ENCODE measurements at places on chromosomes 2 and 18.

DNA sequence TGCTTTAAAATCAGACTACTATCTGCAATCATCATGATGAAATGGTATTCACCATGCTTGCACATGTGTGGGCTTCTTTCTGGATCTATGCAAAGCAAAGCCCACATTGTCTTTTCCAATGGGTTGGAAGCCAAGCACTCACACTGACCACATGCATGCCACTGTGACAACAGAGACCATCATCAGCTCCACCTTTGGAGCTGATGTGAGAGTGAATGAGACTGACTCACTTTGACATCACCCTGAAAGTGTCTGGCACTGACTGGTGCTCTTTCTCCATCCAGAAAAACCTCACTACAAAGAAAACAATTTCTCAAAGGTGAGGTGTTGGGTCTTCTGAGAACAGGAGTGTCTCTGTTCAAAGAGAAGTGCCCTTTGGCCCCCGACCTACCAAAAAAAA lies 4.7 kb downstream of the MYO5B start:
- no peak for DNase-seq

DNA sequence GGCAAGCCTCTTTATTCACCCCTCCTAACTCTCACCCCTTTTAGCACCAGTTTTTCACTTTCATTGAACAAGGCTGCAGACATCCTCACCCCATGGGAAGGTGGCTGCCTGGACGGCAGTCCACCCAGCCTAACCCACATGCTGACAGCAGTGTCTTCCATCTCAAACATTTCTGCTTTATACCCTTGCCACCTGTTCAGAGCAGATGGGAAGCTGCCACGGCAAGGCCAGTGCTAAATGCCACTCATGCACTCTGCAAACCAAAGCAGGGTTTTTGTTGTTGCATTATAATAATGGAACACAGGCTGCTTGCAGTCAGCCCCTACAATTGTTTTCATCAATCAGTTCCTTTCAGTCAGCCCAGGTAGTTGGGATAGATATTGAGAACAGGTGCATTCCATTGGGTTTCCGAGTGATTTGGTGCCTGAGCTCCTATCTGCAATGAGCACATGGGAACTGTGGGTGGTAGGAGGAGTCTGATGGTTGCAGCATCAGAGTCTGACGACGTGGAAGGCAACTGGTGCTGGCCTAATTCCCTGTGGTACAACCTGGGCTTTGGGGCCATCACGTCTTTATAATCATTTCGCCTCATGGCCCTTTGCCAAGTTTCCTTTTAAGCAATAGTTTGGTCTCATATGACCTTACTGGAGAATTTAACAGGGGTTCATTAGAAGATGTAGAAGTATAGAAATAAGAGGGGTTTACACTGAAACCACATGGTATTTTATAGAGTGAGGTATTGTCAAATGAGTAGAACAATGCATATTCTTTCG lies 252.5 kb upstream of the SP5 start:
- no peak for DNase-seq

DNA sequence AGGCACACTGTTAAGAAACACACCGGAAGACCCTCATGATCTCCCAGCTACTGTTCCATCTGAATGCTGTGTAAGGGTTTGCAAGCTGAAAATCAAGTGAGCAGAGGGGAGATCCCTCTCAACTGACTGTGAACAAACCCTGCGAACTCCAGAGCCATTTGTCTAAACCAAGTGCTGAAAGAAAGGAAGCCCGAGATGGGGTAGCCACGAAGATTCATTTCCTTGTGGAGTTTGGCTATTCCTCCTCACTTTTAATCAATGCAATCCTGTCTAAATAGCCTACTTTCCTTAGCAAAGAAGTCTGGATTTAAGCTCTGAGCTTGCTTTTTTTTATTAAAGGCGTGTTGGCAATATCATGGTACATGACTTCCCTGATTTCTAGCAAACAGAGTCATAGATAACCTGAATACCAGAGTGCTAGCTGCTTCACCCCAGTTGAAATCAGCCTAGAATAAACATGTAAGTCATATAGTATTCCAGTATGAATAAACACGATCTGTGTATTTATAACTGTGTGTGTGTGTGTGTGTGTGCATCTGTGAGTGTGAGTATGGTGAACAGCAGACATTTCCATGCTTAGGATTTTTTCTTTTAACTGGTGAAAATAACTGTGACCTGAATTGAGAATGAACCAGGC lies 365.2 kb downstream of the ZNF521 start:
- peak; percentile 50 for DNase-seq

GRCh38 chr2:171615069-171615468 lies 72.2 kb upstream of the DYNC1I2 start:
- DNase-seq = peak; percentile 27

DNA sequence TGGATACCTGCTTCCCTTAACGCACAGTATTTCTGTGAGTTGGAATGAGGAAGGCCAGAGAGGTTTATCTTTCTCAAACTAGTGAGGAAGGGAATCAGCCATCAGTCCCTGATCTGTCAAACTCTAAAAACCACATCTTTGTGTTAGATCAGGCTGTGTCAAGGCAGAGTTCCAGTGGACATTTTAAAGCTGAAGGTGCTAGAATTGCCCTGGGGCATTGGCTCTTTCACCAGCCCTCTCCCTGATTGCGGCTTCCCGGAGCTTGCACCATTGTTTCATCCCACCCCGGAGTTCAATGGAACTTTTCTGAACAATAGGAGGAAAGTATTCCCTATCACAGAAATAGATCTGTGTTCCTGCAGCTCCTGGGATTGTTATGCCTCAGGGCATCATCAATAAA lies 110.2 kb downstream of the RNF144A start:
- no peak for DNase-seq

GRCh38 chr2:206982360-206982955 lies 43.1 kb downstream of the CPO start:
- no peak for DNase-seq

GRCh38 chr2:144370937-144371584 lies 148.9 kb downstream of the ZEB2 start:
- peak; percentile 77 for DNase-seq

DNA sequence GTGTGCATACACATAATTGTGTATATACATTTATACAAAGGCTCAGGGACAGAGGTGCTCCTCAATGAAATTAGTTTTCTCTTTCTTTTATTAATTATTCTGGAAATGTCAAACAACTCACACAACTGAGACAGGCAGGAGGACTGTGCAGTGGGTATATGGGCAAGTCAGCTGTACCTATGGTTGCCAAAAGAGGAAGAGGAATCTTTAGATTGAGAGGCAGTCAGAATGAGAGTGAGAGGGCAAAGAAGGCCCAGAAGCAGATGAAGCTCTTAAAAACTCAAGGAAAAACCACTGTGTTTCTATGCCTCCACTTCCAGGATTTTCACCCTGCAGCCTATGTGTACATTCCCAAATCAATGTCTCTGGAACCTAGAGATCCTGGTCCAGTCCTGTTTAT lies 79.1 kb downstream of the CACNB4 start:
- DNase-seq = no peak

DNA sequence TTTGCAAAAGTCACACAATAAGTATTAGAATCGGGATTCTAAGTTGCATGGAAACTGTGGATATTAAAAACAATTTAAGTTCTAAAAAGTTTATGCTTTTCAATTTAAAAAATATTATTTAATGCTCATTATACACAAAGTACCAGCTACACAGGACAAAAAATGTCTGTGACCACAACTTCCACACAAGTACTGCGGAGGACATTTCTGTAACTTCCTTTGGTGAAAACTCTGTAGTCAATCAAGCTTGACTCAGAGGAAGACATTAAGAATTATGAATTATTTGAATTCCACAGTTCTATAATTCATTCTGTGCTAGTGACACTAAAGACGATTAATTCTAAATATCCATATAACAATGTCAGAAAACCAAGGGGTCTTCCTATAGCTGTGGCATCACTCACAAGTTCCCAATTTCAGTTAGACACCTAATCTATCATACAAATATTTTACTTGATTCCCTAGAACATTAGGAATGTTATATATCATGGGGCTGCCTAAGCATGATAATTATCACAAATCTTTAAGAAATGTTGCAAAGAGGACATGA lies 120.5 kb downstream of the AFF3 start:
- DNase-seq = no peak

- DNase-seq = peak; percentile 97
Measured at GRCh38 chr2:37652199-37652640, 19.2 kb downstream of the CDC42EP3 start.

DNA sequence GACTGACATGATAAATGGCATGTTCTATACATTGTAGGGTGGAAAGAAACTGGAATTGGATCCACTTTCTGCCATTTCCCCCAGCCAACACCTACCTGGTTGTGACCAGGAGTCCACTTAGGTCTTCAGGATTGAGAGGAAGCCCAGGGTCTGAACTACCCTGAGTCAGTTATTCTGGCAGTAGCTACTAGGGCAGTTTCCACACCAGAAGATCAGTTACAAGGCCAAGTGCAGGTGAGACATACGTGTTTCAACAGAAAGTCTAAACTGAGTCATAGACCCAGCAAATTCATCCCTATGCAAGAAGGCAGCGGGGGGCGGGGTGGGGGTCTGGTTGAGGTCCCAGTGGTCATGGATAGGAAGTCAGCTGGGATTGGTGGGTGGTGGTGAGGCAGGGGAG lies 21.9 kb downstream of the ANTXR1 start:
- DNase-seq = no peak

GRCh38 chr2:196409376-196409775 lies 230.1 kb upstream of the CCDC150 start:
- no peak for DNase-seq

DNA sequence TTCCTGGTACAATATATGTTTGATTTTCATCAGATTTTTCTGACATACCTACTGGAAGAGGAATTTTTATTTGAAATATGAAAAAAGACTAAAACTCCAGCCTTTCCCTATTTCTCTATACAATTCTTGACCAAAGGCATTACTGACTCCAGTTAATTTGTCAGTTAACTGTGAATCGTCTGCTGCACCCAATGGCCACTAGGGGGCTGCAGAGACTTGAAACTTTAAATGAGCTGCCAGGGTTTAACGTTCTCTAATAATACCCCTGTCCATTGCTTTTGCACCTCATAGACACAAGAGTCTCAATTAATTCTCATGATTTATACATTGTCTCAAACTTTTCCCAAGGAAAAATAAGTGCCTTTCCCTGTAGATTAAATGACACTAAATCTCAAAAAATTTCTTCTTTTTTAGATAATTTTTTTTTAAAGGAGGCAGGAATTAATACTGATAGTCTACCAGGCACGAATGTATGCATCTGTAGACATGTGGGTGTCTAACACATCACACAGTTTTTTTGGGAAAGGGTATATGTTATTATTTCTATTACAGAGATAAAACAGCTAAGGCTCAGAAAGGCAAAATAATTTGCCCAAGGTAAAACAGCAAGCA lies 1.8 kb upstream of the ALK start:
- peak; percentile 54 for DNase-seq

- DNase-seq = no peak
Measured at GRCh38 chr2:112827009-112827408, 9.6 kb downstream of the IL1B start.

DNA sequence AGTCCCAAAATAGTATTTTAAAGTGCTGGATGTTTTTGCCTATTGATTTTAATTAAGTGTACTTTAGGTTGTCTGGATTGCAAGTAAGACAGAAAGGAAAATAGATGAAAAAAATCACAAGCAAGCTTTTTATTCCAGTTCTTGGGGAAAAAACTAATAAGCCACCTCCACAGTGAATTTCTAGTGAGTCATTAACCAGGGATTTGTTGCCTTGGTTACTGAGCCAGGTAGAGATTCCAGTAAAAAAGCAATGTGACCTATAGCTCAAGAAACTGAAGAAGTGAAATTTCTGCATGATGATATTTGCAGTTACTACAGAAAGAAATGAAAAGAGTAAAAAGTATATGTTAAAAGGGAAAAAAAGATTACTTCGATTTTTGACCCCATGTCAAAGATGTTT lies 160.6 kb downstream of the METTL4 start:
- DNase-seq = no peak

- DNase-seq = no peak
Measured at GRCh38 chr2:162574615-162575452, 230.9 kb downstream of the GCA start.

GRCh38 chr2:69253112-69253511 lies 133.9 kb downstream of the GFPT1 start:
- peak; percentile 20 for DNase-seq

DNA sequence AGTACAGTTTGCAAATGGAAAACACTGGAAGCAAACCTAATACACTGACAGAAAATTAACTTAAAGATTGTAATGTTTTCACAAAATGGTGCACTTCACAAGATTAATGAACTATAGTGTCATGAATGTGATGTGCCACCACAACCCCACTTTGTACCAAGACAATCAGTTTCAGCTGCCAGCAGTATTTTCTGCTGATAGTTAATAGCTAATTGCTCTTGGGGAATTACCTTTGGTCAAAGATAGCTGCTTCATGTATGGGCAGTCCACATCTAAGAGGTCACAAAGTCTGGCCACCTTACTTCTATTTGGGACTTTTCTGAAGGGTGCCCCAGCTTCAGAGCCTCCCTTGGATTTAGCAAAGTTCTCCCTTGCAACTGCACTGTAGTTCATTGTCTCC lies 254.0 kb downstream of the CALCRL start:
- no peak for DNase-seq

GRCh38 chr2:37872192-37872750 lies 52.8 kb upstream of the RMDN2 start:
- DNase-seq = no peak

GRCh38 chr2:67650291-67651133 lies 253.4 kb downstream of the ETAA1 start:
- peak; percentile 96 for DNase-seq

DNA sequence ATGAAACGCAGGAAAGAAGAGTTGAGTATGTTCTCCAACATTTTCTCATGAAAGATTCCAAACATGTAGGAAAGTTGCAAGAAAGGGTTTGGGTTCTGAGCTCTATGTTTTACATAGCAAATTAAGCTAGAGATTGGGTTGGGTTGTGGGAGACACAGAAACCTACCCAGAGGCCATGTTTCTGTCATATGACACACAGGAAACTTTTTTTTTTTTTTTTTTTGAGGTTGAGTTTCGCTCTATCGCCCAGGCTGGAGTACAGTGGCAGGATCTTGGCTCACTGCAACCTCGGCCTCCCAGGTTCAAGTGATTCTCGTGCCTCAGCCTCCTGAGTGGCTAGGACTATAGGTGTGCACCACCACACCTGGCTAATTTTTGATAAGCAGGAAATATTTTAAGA lies 57.6 kb downstream of the DOCK10 start:
- DNase-seq = no peak

GRCh38 chr2:3741396-3741795 lies 38.0 kb downstream of the DCDC2C start:
- DNase-seq = no peak

DNA sequence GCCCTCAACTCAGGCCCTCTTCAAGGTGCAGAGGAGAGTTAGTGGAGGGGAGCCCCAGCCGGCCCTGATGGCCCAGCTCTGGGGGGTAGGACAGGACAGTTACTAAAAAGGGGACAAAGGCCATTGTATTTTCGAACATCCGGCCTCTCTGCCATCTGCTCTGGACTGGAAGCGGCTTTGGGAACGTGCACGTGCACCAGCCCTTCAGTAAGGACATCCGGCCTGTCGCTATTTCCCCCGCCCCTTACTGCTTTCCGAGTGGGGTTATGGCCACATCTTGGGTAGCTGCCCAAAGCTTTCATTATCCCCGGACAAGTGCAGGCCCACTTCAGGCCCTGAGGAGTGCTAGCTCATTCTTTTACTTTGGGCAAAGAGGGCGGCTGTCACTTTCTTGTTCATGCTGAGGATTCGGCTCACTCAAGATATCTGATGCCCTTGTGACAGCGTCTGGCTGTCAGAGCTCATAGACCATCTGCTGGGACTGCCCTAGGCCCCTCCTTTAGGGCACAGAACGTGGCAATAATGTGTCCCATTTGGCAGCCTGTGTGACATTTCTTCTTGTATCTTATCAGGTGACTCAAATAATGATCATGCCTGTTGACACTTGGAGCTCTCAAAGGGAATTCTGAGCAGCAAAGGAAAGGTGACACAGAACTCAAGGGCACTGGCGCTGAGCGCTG lies 17.5 kb downstream of the SLC4A3 start:
- no peak for DNase-seq
